ENCODE measurements at places on chromosomes 6 and 20. TPM values are rescaled to one million over a fixed set of nuclear protein-coding genes. Genes with fewer than 3 reads are reported as not detected.

- ATAC-seq, result peak; percentile 43
These were observed 45.2 kb upstream of the TMEM217 start for GRCh38 chr6:37303091-37303660.

The PACSIN1 gene
- not detected for total RNA-seq

GRCh38 chr6:23244300-23244699, 674.9 kb downstream of the HDGFL1 start:
- no peak for ATAC-seq

DNA sequence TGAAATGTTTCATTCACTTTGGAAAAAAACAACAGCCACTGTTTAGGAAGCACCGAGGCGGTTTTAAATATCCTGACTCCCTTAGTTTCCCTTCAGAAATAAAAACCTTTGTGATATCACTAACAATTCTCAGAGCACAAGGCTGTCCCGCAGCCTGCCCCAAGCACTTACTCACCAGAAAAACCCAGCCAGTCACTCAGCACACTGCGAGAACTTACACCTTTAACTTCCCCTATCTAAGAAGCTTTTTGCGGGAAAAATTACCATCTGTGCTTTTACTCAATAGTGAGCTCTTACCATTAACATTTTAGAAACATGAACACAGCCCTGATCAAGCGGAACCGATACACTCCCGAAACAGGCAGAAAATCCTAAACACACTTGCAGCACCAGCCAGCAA, 9.3 kb downstream of the ZBTB46 start:
- ATAC-seq, result no peak

The LAMA2 gene
- 3.1 TPM for total RNA-seq

GRCh38 chr20:41443691-41444090, 77.1 kb upstream of the EMILIN3 start:
- no peak for ATAC-seq

The CLVS2 gene
- not detected for total RNA-seq

GRCh38 chr6:154598399-154598798, 87.9 kb upstream of the CNKSR3 start:
- ATAC-seq, result no peak

The NR2E1 gene
- total RNA-seq, result 0.08 TPM

GRCh38 chr6:141134723-141135122, 998.0 kb upstream of the GJE1 start:
- no peak for ATAC-seq

DNA sequence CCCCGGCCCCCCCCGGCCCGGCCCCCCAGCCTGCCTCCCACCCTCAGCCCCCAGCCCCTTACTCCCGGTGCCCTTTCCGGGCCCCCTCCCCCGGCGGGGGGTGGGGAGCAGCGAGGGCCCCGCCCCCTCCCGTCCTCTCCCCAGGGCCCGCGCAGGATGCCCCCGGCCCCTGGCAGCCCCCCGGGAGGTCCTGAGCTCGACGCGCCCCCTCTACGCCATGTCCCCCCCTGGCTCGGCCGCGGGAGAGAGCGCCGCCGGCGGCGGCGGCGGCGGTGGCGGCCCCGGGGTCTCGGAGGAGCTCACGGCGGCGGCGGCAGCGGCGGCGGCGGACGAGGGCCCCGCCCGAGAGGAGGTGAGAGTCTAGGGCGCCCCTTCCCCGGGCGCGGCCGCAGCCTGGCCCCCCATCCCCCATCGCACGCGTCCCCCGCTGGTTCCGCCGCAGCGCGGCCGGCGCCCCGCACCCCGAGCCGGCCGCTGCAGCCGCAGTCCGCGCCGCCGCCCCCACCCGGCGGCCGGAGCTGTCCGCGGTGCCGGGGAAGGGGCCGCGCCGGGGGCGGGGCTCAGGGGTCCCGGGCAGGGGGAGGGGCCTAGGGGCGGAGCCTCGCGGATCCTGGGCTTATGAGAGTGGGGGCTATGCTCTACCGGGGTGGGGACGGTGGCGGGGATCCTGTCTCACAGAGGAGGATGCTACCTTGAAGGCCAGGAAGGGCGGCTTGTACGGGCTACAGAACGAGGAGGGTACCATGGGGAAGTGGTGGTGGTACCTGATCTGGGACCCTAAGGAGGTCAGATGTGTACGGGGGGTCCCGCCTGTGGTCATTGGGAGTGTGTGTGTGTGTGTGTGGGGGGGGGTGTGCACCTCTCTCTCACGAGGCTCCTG, 516 bp downstream of the TMEM151B start:
- ATAC-seq, result no peak

DNA sequence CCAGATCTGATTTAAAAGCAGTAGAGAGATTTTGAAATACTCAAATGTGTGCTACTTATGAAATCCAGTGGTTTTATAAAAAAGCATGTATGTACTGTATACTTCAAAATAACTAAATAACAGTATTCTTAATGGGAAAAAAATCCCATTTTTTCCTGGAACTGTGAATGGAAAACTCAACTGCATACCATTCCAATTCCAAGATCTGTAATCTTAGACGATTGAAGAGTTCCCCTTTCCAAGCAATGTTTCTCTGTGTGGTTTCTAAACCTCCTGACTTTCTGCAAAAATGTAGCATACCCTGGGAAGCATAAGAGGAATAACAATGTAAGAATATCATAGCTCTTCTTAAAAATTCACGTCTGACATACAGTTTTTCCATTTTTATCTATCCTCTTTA, 40.3 kb upstream of the HIVEP2 start:
- no peak for ATAC-seq

The APCDD1L gene
- 0.16 TPM for total RNA-seq

DNA sequence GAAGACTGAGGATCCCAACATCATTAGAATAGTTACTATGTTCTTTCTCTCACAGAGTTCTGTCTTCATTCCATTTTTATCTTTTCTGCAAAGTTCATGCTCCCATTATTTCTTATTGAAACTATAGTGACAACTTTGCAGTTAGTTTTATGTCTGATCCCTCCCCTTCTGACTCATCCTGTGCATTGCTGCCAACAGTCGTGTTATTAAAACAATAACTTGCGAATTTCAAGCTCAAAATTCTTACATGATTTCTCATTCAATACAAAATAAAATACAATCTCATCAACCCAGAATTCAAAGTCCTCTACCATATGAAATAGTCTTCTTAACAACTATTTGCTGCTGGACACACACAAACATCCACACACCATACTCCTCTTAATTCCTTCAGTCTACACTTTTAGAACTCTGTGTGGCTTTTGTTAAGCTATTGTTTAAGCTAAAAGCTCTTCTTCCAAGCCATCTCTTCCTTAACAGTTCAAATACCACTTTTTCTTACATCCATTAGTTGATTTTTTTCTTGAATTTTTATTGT, 261.4 kb upstream of the IRAK1BP1 start:
- ATAC-seq, result no peak

The EFCAB8 gene
- total RNA-seq, result 0.48 TPM

DNA sequence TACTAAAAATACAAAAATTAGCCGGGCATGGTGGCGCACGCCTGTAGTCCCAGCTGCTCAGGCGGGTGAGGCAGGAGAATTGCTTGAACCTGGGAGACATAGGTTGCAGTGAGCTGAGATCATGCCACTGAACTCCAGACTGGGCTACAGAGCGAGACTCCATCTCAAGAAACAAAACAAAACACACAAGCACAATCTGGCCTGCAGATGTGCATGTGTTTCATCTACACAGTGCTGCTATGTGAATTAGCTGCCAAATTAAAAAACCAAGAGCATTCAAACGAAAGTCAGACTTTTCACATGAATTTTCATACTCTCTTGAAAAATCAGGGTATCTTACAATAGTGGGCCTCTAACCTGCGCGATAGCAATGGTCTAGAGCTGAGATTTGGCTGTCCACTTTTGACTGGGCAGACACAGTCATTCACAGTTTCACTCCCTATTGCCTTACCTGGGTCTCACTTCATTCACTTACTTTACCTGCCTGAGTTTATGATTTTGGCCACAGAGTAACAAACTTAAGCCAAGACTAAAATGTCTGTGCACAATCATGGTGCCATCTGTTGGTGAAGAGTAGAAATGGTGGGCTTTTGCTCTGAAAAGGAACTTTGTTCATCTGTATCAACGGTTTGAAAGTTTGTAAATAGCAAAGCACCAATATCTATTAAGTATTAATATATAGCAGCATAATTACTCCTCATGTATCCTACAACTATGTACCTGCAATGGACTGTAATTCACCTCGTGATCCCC, 138.5 kb upstream of the UST start:
- no peak for ATAC-seq

The PRR18 gene
- total RNA-seq, result 0.04 TPM

The RIMS1 gene
- 0.48 TPM for total RNA-seq

DNA sequence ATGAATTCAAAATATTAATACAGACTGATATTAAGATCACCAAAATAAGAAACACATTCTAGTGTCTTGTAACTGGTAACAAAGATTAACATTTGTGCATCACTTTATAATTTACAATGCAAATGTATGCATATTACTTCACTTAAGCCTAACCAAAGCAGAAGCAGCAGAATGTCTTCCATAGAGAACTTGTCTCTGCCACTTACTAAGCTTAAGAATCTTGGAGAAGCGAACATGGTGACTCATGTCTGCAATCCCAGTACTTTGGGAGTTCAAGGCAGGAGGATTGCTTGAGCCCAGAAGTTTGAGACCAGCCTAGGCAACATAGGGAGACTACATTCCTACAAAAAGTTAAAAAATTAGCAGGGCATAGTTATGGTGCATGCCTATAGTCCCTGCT, 18.8 kb downstream of the AK9 start:
- no peak for ATAC-seq

DNA sequence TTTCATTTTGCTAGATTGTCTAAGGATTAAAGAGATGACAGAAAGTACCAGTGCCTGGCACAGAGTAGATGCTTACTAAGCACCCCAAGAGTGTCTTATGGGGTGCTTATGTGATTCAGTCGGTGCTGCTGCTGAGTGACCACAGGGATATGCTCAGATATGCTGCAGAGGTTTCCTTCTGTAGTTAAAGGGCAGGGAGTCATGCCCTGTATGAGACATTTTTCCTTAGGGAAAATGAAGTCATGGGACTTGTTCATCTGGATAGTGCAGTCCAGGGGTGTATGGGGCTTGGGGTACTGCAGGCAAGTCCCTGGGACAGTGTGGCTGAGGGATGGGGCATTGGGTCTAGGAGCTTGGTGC, 25.1 kb downstream of the TOX2 start:
- peak; percentile 50 for ATAC-seq

- ATAC-seq, result peak; percentile 89
These were observed 679 bp upstream of the LPIN3 start for GRCh38 chr20:41339957-41340326.

The MARCKS gene
- 86.2 TPM for total RNA-seq

GRCh38 chr6:45558858-45559257, 181.1 kb upstream of the SUPT3H start:
- ATAC-seq, result no peak

- no peak for ATAC-seq
These were observed 12.7 kb downstream of the COL9A3 start for GRCh38 chr20:62829231-62830230.

DNA sequence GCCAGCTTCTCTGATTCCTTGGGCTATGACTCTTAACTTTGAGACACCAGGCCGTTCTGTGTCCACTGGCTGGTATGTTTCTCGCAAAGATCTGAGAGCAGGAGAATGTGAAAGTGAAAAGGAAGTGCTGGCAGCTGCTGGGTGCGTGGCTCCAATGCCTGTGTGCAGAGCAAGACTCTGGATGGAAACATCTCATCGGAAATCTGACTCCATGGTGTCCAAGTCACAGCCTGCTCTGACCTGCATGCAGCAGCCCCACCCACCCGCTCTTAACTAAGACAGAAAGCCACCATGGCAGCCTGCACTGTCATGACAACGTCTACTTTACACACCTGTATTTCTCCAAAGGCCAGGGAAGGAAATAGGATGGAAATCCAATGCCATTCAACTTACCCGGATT, 66.3 kb upstream of the MPC1 start:
- no peak for ATAC-seq

The BLCAP gene
- 66.1 TPM for total RNA-seq

DNA sequence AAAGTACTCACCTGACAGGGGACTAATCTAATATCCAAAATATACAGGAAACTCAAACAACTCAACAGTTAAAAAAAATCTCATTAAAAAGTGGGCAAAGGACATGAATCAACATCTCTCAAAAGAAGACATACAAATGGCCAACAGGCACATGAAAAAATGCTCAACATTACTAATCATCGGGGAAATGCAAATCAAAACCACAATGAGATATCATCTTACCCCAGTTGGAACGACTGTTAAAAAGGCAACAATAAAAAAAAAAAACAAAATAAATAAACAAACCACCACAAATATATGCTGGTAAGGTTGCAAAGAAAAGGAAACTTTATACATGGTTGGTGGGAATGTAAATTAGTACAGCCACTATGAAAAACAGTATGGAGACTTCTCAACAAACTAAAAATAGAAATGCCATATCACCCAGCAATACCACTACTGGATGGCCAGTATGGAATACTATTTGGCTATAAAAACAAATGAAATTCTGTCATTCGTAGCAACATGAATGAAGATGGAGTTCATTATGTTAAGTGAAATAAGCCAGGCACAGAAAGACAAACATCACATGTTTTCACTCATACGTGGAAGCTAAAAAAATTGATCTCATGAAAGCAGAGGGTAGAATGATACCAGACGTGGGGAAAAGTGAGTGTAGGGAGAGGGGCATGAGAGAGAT, 6.6 kb downstream of the SIRPB2 start:
- no peak for ATAC-seq

Data from esophagus mucosa (tissue), 1 donor.